ENCODE measurements at places on chromosomes 4 and X.

DNA sequence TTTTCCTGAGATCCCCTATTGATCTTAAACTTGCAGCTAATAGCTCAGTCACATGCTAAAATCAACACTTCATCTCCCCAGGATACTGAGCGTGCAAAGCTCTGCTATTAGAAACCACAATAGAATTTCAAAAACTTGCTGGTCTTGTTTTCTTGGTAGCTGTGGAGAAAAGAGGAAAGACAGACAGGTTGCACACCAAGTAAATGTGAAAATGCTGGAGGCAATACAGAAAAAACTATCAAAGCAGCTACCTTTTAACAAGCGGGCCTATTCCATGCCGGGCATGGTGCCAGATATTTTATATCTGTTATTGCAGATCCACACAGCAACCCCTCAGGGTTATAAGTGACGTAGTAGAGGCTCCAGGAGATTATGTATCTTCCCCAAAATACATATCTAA lies 171.9 kb downstream of the DCTD start:
- DNase-seq = no peak

DNA sequence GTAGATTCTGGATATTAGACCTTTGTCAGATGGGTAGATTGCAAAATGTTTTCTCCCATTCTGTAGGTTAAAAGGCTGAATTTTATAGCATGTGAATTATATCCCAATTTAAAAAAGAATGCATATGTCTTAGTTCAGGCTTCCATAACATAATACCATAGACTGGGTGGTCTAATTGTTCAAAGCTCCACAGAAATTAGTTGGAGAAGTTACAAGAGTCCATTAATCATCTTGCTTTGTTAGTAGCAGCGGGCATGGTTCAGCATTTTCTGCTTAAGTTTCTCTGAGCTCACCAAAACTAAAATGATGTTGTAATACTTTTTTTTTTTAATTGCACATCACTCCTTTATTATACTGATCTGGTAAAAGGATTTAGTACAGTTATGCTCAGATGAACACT lies 1.8 kb downstream of the PGAM4 start:
- DNase-seq = no peak

DNA sequence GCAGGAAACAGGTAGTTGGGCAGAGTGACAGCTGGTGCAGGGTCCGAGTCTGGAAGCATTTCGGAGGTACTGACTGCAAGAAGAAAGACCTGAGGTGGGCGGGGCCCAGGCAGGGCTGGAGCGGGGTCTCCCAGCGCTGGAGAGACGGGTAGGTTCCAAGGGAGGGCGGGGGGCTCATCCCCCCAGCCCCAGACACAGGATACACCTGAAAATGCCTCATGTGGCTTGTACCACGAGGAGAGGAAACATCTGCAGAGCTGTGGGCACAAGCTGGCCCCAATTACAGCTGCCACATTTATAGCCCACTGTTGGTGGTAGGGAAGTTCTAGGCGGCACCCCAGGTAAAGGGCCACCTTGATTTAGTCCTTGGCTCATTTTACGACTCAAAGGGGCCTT lies 38.0 kb downstream of the ELF4 start:
- DNase-seq = no peak

DNA sequence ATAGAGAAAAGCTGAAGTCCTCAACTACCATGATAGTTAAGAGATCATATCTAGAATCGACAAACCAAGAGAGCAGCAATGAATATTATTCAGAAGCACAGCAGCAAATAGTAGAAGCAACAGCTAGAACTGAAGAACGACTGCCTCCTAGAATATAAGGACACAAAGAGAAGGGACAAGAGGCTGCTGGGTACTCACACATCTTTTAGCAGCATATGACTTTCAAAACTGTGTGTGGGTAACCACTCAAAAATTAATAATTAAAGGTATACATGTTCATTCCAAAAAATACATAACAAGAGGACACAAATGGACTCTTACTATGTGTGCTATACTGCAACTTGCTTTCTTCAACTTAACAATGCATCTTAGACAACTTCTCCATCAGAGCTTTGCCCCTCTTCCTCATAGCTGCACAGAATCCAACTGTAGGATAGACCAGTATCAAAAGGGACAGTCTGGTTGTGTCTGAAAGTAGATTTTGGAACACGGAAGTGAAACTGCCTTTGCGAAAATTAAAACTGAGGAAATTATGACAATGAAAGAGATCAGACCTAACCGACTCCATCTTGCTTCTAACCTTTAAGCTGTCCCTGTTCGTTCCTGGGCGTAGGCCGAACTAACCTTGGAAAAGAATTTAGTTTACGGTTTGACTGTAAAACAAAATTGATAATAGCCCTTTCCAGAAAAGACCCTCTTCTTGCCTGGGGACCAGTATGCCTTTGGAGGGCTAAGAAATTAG lies 125.7 kb downstream of the SH3KBP1 start:
- DNase-seq = no peak

DNA sequence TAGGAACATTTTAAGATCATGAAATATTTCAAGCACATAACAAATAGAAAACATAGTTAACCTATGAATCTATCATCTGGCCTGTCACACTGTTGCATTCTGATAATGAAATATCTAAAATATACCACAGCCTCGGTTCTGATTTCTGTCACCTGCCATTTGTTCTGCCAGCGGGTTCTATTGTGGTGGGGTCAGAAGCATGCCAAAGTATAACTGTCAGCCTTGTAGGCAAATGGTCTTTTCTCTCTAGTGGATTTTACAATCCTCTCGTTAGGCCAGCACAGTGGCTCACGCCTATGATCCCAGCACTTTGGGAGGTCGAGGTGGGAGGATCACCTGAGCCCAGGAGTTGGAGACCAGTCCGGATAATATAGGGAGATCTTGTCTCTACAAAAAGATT lies 47.9 kb downstream of the HTRA3 start:
- DNase-seq = no peak

DNA sequence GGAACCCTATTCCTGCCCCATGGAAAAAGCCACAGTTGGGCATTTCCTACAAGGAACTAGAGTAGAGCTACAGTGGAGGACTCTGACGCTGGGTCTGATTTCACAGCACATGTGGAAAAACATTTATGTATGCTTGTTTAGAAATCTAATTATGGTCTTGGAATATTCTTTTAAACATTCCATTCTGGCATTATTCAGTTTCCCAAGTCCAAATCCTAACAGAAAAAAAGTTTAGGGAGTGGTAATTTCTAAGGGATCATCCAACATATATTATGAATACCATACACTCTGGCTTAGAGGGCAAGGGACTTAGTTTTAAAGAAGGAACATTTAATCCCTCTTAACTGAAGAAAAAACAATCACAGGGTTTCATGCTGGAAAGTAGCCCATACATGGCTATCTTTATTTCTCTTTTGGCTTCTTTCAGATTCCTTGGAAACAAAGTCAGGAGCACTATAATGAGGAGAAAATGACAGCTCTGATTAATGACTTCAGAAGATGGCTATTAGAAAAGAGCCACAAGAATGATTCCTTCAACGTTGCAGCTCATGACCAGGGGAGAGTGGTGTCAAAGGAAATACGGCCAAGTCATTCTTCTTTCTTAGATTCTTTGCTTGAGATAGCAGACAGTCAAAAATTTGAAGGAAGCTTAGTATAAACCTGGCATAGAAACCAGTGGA lies 56.1 kb downstream of the CNGA2 start:
- no peak for DNase-seq

DNA sequence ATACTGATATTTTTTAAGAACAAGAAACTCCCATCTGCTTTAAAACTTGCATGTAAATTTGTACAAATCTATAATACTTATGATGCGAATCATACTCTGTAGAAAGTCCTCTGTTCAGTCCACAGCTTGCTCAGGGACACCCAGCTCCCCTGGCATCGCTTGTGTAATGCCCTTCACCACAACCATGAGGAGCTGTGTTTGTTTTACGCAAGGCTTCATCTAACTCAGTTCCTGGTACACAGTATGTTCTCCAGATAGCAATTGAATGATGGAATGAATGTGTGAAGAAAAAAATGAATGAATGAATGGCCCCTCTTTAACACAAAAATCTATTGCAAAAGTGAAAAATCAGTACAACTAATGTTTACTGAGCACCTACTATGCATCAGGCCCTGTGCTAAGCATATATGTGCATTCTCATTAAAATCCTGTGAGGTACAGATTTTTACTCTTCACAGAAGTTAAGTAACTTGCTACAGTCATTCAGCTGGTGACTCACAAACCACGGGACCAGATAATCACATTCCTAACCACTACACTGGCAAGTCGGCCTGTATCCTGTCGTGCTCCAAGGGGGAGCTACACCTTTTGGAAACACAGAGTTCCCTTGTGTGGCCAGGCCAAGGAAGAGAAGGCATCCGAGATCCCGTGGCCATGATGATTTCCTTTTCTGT lies 58.7 kb upstream of the KDR start:
- no peak for DNase-seq

DNA sequence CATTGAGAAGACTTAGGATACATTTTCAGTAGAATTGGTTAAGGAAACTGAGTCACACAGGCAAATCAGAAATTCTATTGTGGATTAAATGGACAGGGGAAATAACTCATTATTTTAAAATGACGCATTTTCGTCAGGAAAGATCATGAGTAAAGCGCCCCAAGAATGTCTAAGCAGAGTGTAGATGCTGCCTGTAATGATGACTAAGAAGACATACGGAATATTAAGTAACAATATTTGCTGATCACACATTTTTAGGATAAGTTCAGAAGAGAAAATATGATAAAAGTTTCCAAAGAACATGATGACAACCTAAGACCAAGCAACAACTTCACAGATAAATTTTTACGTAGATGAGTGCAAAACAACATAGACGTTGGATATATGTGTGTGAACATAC lies 596.3 kb upstream of the TENM3 start:
- no peak for DNase-seq

GRCh38 chr4:54898656-54899340 lies 226.6 kb downstream of the KDR start:
- DNase-seq = no peak

- no peak for DNase-seq
Measured at GRCh38 chrX:110394651-110395050, 36.0 kb downstream of the RTL9 start.

GRCh38 chr4:159222043-159222552 lies 119.2 kb downstream of the RAPGEF2 start:
- DNase-seq = no peak

- DNase-seq = no peak
Measured at GRCh38 chr4:82704156-82704555, 94.4 kb downstream of the SCD5 start.

DNA sequence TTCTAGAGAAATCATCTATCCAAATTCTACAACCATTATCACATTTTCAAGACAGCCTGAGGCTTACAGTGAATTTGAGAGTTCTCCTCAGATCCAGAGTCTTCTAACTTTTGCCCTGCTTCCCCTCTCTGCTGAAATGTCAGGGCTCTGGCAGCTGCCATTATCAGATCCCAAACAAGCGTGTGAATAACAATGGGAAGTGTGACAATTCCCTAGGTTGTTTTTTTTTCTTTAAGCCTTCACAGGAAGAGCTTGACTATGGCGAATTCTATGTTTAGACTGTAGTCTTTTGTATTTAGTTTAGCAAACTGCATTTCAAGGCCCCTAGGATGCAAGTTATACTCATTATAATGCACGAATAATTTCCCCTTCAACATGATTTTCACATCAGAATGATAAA lies 61.3 kb upstream of the KDR start:
- DNase-seq = no peak

GRCh38 chr4:122539861-122540465 lies 80.9 kb downstream of the IL21 start:
- DNase-seq = no peak

DNA sequence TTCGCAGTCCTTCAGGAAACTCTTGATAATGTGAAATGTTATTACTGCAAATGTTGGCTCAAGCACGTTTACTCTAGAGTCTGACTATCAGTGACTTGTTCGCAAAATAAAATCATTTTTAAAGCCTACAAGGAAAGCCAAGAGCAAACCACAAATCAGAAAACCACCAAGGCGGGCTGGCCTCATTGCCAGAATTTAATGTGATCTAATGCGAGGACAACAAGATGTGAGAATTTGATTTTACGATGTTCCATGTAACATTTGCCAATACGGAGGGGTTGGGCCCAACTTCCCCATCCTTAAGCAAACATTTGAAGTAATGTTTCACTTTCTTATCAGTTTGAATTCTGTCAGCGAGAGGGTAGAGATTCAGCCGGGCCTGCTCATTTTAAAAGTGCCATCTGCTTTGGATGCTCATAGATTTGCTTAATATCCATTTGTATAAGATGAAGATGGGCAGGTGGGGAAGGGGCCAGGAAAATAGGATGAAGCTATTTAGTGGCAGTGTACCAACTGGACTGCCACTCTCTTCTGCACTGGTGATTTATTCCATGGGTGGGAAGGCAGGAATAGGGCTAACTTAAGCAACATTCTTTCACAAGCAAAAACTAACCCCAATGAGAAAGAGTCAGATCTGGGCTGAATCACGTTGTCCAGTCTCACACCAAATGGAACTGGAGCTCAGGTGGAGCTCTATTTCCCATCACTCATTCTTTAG lies 225.3 kb downstream of the ANAPC10 start:
- no peak for DNase-seq
